H1 (cell line): ENCODE measurements at places on chromosomes 4 and X.

GRCh38 chr4:22500831-22501714 is 14.8 kb downstream of the ADGRA3 start:
- no peak for DNase-seq

DNA sequence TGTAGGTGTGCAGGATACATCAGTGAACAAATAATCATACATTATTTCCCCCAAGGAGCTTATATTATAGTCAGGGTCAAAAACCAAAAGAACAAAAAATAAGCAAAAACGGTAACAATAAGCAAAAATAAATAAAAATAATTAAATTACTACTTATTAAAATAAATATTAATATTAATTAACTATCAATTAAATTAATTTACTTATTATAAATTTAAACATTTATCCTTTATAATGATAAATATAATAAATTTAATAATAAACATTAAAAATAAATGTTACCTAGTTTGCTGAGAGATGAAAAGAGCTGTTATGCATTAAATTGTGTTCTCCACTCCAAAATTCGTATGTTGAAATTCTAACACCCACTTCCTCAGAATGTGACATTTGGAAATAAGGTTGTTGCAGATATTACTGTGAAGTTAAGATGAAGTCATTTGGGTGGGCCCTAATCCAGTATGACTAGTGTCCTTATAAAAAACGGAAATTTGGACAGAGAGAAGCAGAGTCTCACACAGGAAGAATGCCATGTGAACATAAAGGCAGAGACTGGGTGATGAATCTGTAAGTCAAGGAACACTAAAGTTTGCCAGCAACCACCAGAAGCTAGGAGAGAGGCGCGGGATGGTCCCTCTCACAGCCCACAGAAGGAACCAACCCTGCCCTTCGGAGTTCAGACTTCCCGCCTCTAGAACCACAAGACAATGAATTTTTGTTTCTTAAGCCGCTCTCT is 67.2 kb upstream of the IBSP start:
- no peak for DNase-seq

- no peak for DNase-seq
Observed at GRCh38 chrX:39817754-39818470, 279.8 kb downstream of the BCOR start.

GRCh38 chr4:184816962-184817361 is 8.8 kb downstream of the ACSL1 start:
- DNase-seq: no peak

GRCh38 chr4:185587030-185587426 is 51.7 kb upstream of the PDLIM3 start:
- DNase-seq: no peak

GRCh38 chr4:184833046-184833838 is 7.5 kb upstream of the ACSL1 start:
- no peak for DNase-seq

DNA sequence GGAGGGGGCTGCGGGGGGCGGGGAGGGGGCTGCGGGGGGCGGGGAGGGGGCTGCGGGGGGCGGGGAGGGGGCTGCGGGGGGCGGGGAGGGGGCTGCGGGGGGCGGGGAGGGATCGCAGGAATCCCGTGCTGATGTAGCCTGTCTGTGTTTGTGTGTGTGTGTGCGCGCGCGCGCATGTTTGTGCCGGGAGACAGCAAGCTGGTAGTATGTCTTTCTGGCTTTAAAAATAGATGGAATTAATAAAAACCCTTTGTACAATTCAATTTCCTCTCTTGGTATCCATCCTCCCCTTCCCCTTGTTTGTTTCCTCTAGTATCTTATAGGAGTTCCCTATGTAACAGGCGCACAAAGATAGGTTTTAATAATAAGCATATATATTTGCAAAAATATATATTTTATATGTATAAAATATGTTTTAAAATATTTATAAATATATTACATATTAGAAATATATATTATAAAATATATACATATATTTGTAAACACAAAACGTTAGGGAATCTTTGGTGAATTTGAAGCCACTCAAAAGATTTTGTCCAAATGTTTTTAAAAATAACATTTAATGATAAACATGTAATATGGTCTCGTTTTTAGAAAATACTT is 782 bp downstream of the ARHGAP24 start:
- no peak for DNase-seq

DNA sequence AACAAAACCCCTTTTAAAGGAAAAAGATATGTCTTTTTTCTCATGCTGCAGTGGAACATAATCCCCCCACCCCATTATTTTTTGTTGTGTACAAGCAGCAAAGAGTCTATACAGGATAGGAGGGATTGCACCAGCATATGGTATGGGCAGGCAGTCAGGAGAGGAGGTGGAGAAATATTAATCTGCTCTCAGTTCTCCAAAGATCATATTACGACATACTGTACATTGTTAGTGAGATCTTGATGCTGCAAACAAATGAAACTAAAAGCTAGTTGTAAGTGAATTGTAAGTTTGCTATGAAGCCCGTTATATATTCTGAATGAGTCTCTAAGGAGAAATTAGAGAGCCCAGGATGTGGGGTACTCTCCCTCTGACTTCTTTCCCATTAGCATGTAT is 75.3 kb downstream of the RAPGEF2 start:
- DNase-seq: no peak

DNA sequence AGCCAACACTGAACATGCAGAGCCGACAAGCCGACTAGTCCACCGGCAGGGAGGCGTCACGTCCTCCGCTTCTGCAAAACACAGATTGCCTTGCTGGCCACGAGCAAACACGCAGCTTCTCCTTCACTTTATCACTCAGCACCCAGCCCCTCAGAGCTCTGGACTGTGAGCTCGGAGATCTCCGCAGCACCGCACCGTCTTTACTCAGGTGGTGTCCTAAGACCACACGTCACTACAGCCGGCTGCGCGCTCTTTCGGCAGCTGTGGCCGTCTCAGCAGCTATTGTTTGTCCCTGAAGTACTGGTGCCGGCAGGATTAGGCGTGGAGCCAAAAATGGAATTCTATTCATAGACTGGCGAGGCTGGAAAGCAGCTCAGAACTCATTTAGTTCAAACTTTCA is 72.0 kb downstream of the FAT1 start:
- DNase-seq: no peak

DNA sequence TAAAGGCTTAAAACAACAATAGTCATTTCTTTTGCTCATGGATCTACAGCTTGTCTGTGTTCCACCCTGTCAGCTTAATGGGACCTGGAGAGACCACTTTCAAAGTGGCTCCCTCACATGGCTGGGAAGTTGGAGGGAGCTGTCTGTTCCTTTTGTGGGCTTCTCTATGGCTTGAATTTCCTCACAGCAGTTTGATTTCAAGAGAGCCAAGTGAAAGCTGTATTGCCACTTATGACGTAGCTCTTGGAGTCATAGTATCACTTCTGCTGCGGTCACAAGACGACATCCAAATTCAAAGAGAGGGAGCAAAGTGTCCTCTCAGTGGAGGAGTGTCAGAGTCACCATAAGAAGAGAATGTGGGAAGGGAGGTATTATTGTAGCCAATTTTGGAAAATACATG is 22.7 kb upstream of the ACSL1 start:
- DNase-seq: no peak

DNA sequence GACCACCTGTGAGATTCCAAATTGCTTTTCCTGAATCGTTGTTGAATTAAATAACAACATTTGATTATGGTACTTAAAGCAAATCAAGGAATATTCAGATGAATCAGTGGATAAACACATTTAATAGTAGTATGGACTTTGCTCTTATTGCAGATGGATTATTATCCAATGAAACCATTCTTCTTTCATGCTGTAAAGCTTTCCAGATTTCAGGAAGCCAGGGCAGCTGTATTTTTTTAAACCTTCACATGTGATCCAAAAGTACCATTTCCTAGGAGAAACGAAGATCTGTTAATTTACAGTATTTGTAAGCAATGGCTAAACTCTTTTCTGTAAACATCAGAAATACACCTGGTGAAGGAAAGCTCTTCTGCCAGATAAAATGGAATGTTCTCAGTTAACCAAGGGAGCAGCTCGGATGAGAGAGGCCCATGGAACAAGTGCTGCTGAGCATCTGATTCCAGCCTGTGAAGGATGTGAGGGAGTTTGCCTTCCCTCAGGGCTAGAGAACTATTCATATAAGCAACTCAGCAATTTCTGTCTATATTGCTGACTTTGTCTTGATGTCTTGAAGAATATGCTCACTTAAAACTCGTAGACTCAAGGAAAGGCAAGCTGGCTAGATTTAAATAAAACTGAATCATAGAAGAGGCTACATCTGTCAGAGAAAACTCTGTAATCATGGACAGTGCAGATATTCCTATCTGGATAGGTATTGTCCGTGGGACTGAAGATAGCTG is 94.4 kb upstream of the LIMCH1 start:
- no peak for DNase-seq

DNA sequence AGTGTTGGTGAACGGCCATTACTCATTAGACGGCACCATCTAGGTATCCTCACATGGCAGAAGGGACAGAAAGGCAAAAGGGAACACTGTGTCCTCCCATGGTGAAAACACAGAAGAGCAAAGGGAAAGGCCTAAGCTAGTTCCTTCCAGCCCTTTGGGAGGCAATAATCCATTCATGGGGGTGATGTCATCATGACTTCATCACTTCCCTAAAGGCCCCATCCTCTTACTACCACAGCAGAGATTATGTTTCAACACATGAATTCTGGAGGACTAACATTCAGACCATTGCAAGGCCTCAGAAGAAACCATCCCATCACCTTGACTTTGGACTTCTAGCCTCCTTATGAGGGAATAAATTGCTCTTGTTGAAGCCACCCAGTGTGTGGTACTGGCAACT is 238.2 kb downstream of the MGST2 start:
- no peak for DNase-seq

GRCh38 chr4:113769744-113770143 is 8.2 kb upstream of the CAMK2D start:
- DNase-seq: no peak

DNA sequence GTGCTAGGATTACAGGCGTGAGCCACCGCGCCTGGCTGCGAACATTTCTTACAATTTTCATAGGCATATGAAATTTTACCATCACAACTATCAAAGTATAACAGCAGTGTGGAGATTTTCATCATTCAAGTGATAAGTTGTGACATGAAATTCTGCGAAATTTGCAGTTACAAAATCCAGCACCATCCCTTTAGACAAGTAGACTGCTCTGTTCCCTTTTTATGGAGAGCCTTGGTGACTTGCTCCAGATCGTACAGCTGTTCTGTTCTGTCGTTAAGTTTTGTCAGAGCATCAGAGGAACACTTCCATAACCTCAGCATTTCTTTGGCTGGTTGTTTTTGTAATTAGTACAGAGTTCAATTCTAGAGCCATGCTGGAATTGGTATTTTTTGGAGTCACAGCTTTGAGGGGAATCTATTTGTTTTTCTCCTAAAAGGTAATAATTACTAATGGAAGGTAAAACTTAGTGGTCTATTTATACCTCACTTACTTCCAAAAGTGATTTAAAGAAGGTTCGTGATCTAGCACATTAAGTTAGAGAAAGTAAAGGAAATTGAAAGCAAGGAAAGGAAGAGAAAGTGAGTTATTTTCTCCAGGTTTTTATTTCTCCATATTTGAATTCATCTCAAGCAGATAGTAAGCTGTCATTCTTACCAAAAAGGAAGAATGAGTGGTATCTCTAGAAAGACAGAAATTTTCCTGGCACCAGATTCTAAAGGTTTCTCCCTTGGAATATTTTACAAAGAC is 22.1 kb downstream of the ZRSR2 start:
- DNase-seq: no peak

DNA sequence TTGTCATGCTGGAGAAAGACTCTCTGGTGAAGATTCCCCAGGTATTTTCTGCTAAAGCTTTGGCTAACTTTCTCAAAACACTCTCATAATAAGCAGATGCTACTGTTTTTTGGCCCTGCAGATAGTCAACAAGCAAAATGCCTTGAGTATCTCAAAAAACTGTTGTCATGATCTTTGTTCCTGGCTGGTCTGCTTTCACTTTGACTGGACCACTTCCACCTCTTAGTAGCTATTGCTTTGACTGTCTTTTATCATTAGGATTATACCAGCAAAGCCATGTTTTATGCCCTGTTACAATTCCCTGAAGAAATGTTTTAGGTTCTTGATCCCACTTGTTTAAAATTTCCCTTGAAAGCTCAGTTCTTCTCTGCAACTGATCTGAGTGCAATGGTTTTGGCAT is 231.5 kb downstream of the SLC7A11 start:
- DNase-seq: no peak

GRCh38 chrX:30065226-30065625 is 150.1 kb upstream of the MAGEB2 start:
- DNase-seq: no peak

DNA sequence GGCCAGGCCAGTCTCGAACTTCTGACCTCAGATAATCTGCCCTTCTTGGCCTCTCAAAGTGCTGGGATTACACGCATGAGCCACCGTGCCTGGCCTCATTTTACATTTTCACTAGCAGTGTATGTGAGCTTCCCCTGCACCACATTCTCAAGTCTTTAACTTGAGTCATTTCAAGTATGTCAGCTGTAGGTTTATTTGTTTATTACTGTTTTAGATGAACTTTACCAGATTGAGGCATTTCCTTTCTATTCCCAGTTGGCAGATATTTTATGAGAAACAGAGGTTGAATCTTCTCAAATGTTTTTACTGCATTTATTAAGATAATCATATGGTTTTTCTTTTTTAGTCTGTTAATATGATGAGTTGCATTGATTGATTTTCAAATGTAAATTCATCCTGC is 114.6 kb upstream of the SH3RF1 start:
- DNase-seq: no peak

GRCh38 chr4:184475096-184475461 is 729 bp upstream of the IRF2 start:
- DNase-seq: no peak

- DNase-seq: no peak
Observed at GRCh38 chr4:159266981-159267868, 164.3 kb downstream of the RAPGEF2 start.

GRCh38 chr4:176964116-176964691 is 171.5 kb upstream of the VEGFC start:
- no peak for DNase-seq

DNA sequence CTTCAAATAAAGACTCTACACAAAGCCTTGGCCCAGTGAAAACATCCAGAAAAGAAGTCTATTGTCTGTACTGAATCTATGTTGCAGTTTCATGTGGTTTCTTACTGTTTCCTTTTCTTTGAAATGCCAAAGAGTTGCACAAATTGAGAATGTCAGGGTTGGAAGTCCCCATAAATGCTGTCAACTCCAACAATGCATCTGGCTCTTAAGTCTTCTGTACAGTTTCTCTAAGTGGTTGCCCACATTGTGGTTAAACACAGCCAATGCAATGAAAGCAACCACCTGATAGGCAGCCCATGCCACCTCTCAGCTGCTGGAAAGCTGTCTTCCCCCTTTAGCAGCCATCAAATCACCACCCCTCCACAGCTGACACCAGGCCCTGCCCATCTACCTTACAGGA is 67.2 kb upstream of the C1GALT1C1 start:
- DNase-seq: no peak

DNA sequence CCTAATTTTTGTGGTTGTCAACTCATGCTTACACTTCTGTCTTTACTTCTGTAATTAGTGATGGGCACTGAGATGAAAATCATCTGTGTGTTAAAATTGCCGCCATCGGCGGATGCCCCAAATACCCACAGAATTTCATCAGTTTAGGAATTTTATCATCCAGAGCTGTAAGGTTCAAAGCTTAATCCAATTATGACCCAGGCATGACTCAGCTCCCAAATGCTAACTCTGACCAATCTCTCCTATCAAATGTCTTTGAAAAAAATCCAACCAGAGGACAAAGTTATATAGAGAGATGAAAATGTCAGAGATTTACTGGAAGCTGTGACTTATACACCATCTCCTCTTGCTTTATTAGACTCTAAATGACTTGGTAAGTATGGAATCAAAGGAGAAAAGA is 1048.7 kb upstream of the PRKX start:
- DNase-seq: no peak
